Mammary microvascular endothelial cell (primary cell): ENCODE measurements at places on chromosomes 5 and 9. TPM values are rescaled to one million over a fixed set of nuclear protein-coding genes. Genes with fewer than 3 reads are reported as not detected.

Gene ANXA2R
- total RNA-seq: 8.1 and 9.1 TPM in 2 replicates

Gene FLT4
- total RNA-seq: 49.0 and 51.0 TPM in 2 replicates

Gene SNAPC4
- total RNA-seq: 7.4 and 7.9 TPM in 2 replicates

Gene ZDHHC11
- not detected in 2 replicates for total RNA-seq

Gene KCNV2
- total RNA-seq: not detected in 2 replicates

Gene RAPGEF6
- total RNA-seq: 8.5 and 10.3 TPM in 2 replicates

Gene PSMB7
- 315 and 387 TPM in 2 replicates for total RNA-seq

Gene ALG2
- 43.2 and 45.9 TPM in 2 replicates for total RNA-seq

Gene MEIKIN
- not detected in 2 replicates for total RNA-seq

Gene GMCL2
- total RNA-seq: not detected in 2 replicates
